ENCODE measurements at places on chromosomes 13 and 19.

GRCh38 chr19:17170538-17171297 is 44.4 kb upstream of the USE1 start:
- no peak for DNase-seq

- DNase-seq = no peak
Measured at GRCh38 chr13:109180905-109181425, 551.6 kb downstream of the MYO16 start.

- DNase-seq = no peak
Measured at GRCh38 chr13:98506322-98506721, 70.6 kb downstream of the STK24 start.

GRCh38 chr13:40982772-40983171 is 36.3 kb downstream of the ELF1 start:
- DNase-seq = no peak

- no peak for DNase-seq
Measured at GRCh38 chr19:51803519-51803918, 8.6 kb downstream of the FPR3 start.

GRCh38 chr13:73074014-73074413 is 15.2 kb downstream of the KLF5 start:
- no peak for DNase-seq

DNA sequence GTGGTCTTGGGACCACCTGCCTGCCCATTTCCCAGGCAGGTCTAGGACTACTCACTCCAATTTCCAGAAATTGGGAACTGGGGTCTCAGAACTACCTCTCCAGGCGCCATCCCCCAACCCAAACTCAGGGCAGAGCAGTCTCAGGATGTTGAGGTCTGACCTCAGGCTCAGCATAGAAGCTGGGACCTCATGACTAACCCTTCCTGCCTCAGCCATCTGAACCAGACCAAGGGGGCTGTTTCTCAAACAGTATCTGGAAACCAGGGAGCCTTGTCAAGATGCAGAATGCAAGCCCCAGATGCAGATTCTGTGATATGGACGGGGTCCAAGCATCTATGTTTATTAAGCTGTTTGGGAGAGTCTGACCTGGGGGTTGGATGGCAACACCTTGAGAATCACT is 1.3 kb downstream of the FBXW9 start:
- DNase-seq = no peak

DNA sequence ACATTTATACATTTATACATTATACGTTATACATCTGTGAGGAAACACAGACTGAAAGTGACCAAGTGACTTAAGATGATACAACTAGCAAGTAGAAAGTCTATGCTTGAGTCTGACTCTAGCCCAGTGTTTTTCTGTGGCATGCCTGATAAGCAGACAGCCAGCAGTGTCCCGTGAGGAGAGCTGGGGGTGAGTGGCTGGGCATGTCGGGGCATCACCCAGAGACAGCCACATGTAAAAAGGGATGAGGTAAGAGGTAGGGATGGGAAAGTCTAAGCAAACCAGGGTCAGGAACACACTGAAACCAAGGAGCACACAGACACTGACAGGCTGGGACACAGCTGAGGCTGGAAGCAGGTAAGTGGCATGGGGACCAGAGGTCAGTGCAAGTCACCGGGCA is 333.2 kb downstream of the FOXO1 start:
- DNase-seq = no peak

- DNase-seq = peak; percentile 51
Measured at GRCh38 chr19:34269968-34270621, 15.7 kb downstream of the GARRE1 start.

GRCh38 chr19:58471736-58472135 is 4.4 kb upstream of the ZNF446 start:
- no peak for DNase-seq

DNA sequence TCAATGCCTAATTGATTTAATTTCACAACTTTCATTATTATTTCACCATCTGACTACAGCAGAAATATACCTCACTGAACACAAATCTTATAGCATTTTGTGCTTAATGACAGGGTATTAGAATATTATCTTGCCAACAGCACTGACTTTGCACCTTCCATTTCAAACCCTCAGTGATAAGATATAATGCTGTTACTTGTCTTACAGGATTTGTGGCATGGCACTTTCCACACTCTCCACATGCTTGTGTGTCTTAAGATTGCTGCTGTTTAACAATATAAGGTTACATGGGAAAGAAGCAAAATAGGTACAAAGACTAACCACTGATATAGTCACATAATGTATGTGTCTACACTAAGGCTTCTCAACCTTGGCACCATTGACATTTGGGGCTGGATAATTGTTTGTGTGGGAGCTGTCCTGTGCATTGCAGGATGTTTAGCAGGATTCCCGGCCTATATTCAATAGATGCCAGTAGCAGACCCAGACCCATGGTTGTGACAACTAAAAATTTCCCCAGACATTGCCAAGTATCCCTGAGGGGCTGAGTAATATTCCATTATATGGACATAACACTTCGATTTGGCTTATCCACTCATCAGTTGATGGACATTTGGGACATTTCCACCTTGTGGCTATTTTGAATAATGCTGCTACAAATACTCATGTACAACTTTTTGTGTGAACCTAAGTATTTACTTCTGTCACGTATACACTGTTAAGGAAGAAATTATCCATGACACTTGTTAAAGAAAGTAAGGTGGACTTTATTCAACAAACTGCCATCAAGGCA is 5.7 kb upstream of the DIAPH3 start:
- DNase-seq = no peak

DNA sequence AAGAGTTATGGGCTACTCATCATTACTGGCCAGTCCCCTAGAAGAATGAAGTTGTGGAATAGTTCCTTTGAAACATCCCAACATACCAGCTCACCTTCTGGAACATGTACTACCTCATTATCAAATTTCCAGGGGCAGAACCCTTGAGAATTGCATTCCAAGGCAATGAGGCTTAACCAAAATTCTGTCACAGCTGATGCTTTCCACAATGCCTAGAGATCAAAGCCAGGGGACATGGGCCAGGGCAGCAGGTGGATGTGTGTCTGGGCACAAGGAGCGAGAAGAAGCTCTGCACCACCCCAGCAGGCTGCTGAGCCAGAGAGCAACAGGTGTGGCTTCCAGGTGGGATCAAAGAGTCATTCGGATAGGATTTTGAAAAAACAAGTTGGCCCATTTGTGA is 362.1 kb downstream of the EFNB2 start:
- no peak for DNase-seq

DNA sequence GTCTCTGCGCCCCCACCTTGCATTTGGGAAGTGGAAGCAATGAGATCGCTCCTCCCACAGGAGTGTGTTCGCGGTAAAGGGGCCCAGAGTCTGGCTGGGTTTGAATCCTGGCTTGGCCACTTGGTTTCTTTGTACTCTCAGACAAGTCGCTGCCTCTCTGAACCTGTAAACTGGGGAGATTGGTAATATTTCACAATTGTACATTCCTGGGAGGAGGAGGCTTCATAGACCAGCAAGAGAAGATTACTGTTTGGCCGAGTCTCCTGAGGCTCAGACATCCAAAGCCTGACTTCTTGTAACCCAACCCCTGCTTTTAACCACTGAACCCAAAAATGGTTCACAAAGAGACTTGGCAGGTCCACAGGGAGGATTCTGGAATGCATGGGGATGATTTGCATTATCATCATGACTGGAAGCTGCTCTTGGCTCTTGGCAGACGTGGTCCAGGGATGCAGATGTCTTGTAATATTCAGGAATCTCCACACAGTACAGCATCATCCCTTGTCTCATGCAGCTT is 13.6 kb upstream of the STRN4 start:
- DNase-seq = no peak

Measured in activated CD4-positive, CD25-positive, alpha-beta regulatory T cell treated with anti-CD3 and anti-CD28 coated beads, Interleukin-2, amount 50 U/mL, for 72 hours (primary cell).